Calu3 (cell line): ENCODE measurements at places on chromosomes 12 and 14. TPM values are rescaled to one million over a fixed set of nuclear protein-coding genes. Genes with fewer than 3 reads are reported as not detected.

The MYF6 gene
- not detected in 2 replicates for total RNA-seq

The ADAM20 gene
- 1.3 and 1.8 TPM in 2 replicates for total RNA-seq

The RFX4 gene
- 0.27 TPM in 1 of 2 replicates, not detected in the other for total RNA-seq

The B4GALNT3 gene
- total RNA-seq: 15.9 and 19.3 TPM in 2 replicates

The KRT85 gene
- not detected in 2 replicates for total RNA-seq

The RPS6KL1 gene
- 16.4 and 18.5 TPM in 2 replicates for total RNA-seq

DNA sequence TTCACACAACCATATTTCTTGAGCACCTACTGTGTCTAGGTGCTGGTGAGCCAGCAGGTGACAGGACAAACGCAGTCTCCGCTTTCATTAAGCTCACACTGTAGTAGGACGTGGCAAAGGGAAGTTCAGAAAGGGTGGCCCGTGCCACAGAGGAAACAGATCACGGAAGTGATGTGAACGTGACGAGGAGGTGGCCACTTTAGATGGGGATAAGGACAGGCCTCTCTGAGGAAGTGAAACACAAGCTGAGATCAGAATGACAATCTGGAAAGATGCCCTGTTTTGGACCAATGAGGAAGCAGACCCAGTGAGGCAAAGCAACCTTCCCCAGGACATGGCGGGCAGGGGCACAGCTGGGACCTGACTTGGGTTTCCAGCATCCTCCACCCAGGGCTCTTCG is 127.4 kb upstream of the PRMT8 start:
- H3K36me3 ChIP-seq: no peaks in the 10 kb centered on the region
- DNase-seq: no peak
- H3K4me3 ChIP-seq: no peak overlapping the region

DNA sequence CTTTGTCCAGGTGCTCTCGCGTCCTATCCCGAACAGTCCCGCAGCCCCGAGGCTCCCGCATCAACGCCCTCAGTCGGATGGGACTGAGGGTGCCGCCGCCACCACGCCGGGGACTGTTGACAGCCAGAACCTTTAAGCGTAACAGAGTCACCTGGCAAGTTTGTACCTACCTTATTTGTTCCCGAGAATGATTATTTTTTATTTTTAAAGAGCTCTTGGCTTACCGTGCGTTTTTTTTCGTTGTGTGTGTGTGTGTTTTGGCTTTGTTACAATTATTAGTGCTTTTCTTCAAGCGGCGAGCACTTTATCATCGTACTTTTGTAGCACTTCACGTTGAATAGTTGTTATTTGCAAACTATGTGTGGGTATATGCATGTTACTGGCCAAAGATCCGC is 463 bp downstream of the COA8 start:
- H3K4me3 ChIP-seq: peak overlapping the region; percentile 98
- no peak for DNase-seq
- peaks cover 23% of the 10 kb centered on the region for H3K4me1 ChIP-seq
- peak overlapping the region; percentile 61 for H3K27ac ChIP-seq

DNA sequence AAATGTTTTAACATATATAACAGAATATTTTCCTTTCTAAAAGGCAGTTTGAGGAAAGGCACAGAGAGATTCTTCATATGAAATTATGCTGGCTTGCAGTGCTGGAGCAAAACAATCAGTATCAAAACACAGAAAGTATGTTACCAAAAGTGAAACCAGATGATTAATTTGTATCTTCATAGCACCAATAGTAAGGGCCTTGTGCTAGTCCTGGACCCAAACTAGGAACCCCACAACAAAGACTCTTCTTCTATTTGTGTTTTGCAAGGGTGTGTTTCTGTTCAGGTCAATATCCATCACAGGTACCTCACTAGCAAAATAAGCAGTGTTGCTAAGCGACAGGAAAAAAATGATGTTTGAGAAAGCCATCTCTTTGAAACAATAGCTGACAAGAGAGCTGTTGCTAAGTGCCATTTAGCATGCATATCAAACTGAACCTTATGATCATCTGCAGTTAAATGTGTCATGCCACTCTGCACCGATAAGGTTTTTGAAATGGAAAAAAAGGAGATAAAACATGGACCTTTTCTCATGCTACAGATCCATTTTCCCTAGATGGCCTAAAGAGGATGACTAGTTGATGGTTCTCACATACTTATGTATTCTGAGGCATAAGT is 196.2 kb upstream of the ALG10 start:
- H3K36me3 ChIP-seq: no peaks in the 10 kb centered on the region
- DNase-seq: no peak
- no peaks in the 10 kb centered on the region for H3K4me1 ChIP-seq
- H3K27ac ChIP-seq: no peak overlapping the region

DNA sequence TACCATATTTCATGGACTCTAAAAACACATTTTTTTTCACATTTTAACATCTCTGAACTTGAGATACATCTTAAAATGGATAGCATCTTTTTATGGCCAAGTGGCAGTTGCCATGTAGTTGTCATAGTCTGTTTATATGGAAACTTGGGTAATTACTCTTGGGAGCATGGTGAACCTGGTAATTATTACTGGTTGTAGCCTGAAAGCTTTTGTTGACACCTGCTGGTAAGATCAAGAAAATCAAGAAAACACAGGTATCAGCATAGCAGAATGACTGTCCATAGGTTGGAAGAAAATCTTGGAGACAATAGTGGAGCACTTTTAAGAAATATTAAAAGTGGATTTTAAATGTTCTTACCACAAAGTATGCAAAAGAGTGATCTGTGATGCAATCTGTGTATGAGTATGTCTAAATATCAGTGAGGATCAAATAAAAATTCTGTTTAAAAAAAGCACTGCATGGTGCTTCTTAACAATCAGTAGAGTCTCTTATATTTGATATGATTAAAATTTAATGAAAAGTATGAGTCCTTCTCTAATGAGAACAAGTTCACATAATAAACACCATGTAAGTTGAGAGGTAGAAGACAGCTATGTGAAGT is 44.2 kb downstream of the TTC8 start:
- no peaks in the 10 kb centered on the region for H3K27me3 ChIP-seq
- no peak for DNase-seq
- H3K4me1 ChIP-seq: no peaks in the 10 kb centered on the region
- H3K4me3 ChIP-seq: no peak overlapping the region

DNA sequence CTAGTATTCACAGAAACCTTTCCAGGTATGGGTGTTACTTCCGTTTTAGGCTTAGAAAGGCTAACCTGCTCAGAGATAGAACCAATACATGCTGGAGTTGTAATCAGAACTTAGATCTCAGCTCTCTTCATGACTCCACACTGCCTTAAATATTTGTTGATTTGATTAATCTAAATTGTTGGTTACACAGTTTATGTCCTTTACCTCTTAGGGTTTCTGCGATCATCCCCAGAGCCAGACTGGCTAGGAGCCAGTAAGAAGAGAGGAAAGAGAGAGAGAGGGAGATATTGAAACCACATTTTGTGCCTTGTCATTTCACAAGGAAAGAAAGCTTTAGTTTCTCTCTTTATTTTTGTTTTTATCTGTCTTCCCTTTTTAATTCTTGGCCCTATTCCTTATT is 16.8 kb upstream of the MGP start:
- no peaks in the 10 kb centered on the region for H3K36me3 ChIP-seq
- no peak overlapping the region for H3K4me3 ChIP-seq
- no peak for DNase-seq
- no peaks in the 10 kb centered on the region for H3K27me3 ChIP-seq
- no peak overlapping the region for H3K27ac ChIP-seq

- H3K4me1 ChIP-seq: no peaks in the 10 kb centered on the region
- no peak overlapping the region for H3K27ac ChIP-seq
- DNase-seq: no peak
- peaks cover 5% of the 10 kb centered on the region for H3K36me3 ChIP-seq
- H3K27me3 ChIP-seq: peaks cover 33% of the 10 kb centered on the region
Observed at GRCh38 chr12:6074979-6075585, 49.4 kb downstream of the VWF start.

GRCh38 chr14:85852906-85853305 is 323.0 kb downstream of the FLRT2 start:
- H3K27ac ChIP-seq: no peak overlapping the region
- no peak overlapping the region for H3K4me3 ChIP-seq
- no peaks in the 10 kb centered on the region for H3K36me3 ChIP-seq

GRCh38 chr12:124829008-124829707 is 34.5 kb downstream of the SCARB1 start:
- H3K27ac ChIP-seq: peak overlapping the region; percentile 22
- DNase-seq: peak; percentile 60
- H3K27me3 ChIP-seq: no peaks in the 10 kb centered on the region
- H3K4me1 ChIP-seq: peaks cover 27% of the 10 kb centered on the region

DNA sequence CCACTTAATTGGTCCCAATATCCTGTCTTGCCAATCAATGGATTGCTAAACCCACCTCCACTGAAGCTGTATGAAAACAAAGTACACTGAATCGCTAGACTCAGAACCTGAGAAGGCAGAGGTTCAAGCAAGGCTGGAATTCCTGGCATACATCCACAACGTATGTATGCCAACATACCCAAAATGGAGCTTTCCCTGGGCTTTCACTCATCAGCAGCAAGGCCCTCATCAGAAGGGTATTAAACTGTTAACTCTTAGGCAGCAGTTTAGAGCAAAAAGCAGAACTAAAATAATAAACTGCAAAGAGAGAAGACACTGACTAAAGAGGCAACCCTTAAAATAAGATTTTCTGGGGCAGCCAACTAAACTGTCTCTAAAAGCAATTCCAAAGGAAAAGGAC is 13.6 kb downstream of the MED13L start:
- no peak for DNase-seq
- peaks cover 9% of the 10 kb centered on the region for H3K4me1 ChIP-seq
- no peak overlapping the region for H3K27ac ChIP-seq
- H3K36me3 ChIP-seq: no peaks in the 10 kb centered on the region
- no peak overlapping the region for H3K4me3 ChIP-seq

DNA sequence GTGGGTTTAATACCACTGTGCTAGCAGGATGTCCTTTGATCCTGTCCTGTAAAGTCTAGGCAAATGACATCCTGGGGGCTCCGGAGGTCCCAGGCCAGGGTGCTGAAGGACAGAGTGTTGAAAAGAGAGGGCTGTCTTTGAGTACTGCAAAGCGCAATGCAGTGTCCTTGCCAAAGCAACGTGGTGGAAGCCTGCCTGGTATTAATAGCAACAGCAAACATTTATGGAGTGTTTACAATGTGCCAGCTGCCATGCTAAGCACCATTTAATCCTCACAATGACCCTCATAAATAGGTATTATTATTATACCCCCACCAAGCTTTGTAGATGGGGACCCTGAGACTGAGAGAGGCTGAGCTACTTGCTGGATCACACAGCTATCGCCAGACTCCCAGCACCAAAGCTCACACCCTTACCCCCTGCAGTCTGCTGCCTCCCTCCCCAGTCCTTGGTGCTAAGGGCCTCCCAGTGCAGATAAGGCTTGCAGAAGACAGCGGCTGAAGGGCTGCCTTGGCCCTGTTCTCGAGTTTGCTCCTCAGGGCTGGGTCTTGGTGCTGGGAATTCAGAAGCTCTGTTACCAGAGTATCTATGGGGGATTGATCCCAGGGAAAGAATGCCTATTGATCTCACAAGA is 427.7 kb downstream of the FUT8 start:
- DNase-seq: no peak
- no peaks in the 10 kb centered on the region for H3K4me1 ChIP-seq
- no peak overlapping the region for H3K27ac ChIP-seq

GRCh38 chr12:52178984-52179383 is 12.8 kb downstream of the KRT80 start:
- no peaks in the 10 kb centered on the region for H3K27me3 ChIP-seq
- DNase-seq: no peak
- no peaks in the 10 kb centered on the region for H3K4me1 ChIP-seq
- no peak overlapping the region for H3K4me3 ChIP-seq

DNA sequence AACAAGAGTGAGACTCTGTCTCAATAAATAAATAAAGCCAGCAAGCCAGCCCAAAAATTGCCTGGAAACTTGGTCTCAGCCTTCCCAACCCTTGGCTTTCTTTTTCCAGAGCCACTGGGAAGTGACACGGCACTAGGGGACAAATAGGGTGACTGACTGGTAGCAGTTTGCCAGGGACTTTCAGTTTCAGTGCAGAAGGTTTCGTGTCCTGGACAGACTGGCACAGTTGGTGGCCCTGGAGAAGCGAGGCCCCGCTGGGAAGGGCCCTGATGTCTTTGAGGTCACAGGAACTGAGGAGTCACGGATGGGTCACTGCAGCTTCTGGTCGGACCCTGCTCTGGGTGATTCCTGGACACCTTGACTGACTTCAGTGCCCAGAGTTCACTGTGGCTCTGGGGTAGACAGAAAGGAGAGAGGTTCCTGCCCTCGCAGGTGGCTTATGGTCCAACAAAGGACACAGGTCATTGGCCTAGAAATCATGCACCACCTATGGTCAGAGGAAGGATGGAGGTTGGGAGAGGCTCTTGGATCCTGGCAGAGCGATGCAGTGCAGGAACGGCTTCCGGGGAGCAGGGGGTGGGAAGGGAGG is 2.7 kb downstream of the LRRC43 start:
- peaks cover 14% of the 10 kb centered on the region for H3K36me3 ChIP-seq
- H3K4me3 ChIP-seq: no peak overlapping the region
- no peaks in the 10 kb centered on the region for H3K4me1 ChIP-seq
- H3K27ac ChIP-seq: no peak overlapping the region

DNA sequence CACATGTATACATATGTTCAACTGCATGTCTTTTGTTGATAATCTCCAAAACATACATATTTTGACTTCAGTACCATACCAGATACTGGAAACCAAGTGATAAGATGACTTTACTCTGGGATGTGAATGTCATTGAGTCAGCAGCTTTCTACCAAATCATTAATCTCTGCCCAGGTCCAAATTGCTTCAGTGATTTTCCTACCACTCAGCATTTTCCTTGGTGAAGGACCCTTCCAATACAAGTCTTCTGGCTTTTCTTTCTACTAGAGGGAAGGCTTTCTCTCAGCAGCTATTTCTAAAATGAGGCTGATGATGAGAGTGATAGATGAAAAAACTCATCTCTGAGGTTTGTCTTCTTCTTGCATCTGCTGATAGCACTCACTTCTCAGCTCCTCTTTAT is 1008.5 kb downstream of the NRXN3 start:
- H3K4me1 ChIP-seq: no peaks in the 10 kb centered on the region
- no peak overlapping the region for H3K27ac ChIP-seq
- no peak overlapping the region for H3K4me3 ChIP-seq
- H3K27me3 ChIP-seq: no peaks in the 10 kb centered on the region

DNA sequence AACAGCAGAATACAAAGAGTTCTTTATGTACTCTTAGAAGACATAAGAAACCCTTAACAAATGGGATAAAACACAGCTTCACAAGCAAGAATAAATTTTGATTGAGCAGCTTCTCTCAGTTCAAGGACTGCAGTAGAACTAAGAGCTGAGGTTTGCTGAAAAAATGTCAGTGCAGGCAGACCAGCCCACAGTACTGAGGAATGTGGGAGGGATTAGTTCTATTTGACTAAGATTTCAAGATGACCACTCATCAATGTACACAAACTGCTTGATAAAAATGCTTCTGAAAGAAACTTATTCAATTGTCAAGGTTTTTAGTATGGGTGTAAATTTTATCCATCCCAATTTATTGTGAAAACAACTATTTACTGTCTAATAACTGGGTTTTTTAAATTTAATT is 138.4 kb downstream of the SEC23A start:
- H3K27ac ChIP-seq: no peak overlapping the region
- no peaks in the 10 kb centered on the region for H3K36me3 ChIP-seq
- no peaks in the 10 kb centered on the region for H3K4me1 ChIP-seq
- DNase-seq: no peak
- no peaks in the 10 kb centered on the region for H3K27me3 ChIP-seq
